Fibroblast of lung (primary cell): ENCODE measurements at places on chromosomes 5 and 9. TPM values are rescaled to one million over a fixed set of nuclear protein-coding genes. Genes with fewer than 3 reads are reported as not detected.

Gene BTNL8
- not detected in 2 replicates for polyA plus RNA-seq

Gene FBP2
- polyA plus RNA-seq: not detected in 2 replicates

Gene ZNF189
- polyA plus RNA-seq: 6.6 and 8.7 TPM in 2 replicates

Gene RNF183
- not detected in 2 replicates for polyA plus RNA-seq

Gene TOR2A
- 4.6 and 5.0 TPM in 2 replicates for polyA plus RNA-seq

Gene C9orf50
- polyA plus RNA-seq: 0.14 and 0.16 TPM in 2 replicates

Gene IRX2
- polyA plus RNA-seq: 0.40 and 0.88 TPM in 2 replicates
